ENCODE measurements at places on chromosomes 6 and 20.

DNA sequence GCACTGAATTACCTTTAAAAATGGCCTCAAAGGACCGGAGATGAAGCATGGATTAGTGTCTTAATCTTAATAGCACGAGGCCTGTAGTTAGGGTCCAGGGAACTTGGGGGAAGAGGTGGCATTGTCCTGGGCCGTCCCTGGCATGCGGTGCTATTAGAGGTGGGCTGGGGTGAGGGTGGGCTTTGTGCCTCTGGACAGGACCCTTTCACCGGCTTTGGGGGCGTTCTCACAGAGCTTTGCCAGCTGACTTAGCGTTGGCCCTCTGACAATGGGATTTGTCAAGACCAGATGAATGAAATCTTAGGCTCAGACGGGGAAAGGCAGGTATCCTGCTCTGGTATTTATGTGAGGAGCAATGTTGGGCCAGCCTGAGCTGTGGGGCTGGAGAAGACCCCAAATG is 59.6 kb downstream of the ERMARD start:
- DNase-seq: no peak

- no peak for DNase-seq
Measured at GRCh38 chr6:81003156-81003555, 749.3 kb downstream of the TENT5A start.

GRCh38 chr6:88166493-88167351 is 575 bp upstream of the CNR1 start:
- no peak for DNase-seq

DNA sequence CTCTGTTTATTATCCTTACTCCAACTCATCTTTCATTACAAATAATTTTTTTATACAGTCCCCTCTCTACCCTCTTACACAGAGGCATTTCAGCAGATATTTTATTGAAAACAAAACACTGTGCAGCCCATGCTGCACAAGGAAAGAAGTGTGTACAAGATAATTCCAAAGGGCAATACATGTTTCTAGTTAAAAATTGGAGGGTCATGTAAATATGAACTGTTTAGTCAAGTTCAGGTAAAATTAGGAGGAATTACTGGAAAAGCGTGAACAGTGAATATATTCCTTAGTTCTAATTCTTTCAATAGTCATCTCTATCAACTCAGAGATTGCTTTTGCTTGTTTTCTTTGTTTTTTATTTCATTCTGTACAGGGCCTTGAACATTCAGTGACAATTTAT is 27.9 kb upstream of the TSPYL1 start:
- no peak for DNase-seq
